NCI-H524 treated with DMSO at 0.1 percent for 48 hours (cell line): ENCODE measurements at places on chromosomes 1 and 21.

GRCh38 chr1:94539496-94539895, 2.1 kb downstream of the F3 start:
- DNase-seq: no peak

DNA sequence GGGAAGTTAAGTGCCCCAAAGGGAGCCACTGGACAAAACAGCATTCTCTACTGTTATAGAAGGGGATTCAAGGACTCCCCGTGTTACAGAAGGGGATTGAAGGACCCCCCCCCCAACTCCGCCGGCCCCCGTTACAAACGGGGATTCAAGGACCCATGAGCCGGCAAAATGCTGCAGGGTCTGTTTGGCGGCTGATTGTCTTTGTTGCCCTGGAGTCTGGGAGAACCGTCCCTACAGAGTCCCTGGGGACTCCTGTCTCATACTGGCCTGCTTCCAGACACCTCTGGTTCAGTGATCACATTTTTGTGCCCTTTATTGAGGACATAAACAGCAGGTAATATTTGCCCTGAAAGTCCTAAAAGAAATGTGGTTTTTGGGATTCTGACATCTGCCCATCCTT, 96.4 kb downstream of the SYF2 start:
- DNase-seq: no peak

DNA sequence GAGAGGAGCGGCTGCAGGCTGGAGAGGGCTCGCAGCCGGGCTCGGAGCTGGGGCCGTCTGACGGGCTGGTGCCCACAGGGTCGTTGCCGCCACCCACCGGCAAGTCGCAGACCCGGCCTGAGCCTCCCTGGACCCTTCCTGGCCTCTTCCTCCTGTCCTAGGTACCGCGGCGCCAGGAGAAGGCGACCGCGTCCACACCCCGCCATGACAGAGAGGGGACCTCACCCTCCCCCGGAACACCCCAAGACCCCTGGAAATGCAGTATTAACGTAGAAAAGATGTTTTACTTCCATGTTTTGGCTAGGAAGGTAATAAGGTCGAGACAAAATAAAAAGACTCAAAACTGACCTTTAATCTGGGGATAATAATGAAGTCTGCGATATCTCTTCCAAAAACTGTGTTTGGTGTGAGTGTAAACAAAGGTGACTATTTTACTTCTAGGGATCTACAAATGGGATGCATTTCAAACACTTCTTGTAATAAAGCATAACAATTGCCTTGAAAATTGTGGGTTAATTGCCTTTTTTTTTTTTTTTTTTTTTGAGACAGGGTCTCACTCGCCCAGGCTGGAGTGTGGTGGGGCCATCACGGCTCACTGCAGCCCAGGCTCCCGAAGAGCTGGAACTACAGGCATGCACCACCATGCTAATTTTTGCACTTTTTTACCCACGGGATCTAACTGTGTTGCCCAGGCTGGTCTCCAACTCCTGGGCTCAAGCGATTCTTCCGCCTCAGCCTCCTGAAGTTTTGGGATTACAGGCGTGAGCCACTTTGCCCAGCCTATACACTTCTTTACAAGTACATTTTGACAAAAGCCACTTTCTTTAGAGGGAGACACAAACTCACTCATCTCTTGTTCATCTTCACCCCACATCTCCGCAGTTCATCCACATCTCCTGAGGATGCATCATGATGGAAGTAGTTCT, 838 bp upstream of the RSRP1 start:
- no peak for DNase-seq

- no peak for DNase-seq
Measured at GRCh38 chr1:205809942-205810345, 3.1 kb downstream of the SLC41A1 start.

GRCh38 chr1:14826172-14826636, 227.7 kb downstream of the KAZN start:
- DNase-seq: no peak

GRCh38 chr1:229058111-229058561, 212.8 kb upstream of the RAB4A start:
- DNase-seq: no peak

DNA sequence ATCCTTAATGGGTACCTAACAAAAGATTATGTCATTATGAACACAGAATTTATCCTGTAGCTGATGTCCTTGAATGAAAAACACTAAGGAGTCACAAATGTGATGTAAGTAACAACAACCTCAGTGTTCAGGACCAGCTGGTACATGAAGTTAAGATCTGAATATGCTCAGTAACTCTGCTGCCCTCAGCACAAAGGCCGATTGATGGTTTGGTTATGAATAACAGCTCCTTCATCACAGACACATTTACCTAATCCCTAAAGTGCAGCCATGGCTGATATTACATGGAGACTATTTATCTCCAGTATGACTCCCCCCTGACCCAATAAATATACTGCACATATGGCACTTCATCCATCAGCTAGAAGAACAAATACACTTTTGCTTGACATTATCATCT, 75.2 kb downstream of the PLPPR5 start:
- peak; percentile 79 for DNase-seq

DNA sequence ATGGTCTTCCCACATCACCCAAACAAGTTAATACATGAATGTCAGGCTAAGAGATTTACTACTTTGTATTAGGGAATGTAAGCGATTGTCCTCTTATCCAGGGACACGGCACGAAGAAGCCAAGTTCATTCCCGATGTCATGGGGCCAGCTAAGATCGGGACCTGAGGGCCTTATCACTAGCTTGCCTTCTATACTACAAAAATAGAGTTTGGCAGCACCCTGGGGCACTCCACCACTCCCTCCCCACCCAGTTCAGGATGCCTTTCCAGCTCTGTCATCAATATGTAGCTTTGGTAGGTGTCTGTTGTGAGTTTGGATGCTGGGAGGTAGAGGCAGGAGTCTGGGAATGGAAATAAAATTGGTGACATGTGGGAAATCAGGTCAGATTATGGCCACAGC, 197.5 kb downstream of the ATG4C start:
- DNase-seq: no peak

DNA sequence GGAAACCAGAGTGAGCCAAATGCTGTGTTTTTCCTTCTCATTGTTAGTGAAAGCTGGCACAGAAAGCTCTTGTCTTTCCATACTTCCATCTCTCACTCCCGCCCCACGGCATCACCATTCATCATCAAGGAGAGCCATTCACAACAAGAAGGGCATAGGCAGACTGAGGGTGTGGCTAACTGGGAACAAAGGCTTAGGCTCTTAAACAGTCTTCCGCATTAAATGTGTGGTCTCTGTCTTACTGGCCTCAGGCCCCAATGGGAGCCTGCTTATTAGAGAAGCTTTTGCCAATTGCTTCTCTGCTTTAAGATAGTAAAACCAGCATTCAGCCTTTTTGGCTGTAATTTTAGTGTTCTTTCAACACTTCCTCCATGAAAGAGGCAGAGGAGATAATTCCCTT, 51.4 kb downstream of the TNFSF18 start:
- no peak for DNase-seq

DNA sequence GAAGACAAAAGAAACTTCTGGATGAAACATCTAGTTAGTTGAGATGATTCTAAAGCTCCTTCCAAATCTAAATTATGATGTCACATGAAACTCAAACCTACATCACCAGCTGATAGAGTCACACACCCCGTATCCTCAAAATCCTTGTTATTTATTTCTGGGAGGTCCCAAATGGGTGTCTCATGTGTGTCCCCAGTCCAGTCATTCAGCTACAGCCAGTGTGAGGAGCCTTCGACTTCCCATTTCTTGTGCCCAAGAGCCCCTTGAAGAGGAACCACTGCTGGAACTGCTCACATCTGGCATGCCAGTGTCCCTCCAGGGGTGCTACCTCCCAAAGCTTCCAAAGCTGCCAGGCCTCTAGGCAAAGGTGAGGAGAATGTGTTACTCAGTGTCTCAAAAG, 32.5 kb upstream of the KCNA3 start:
- no peak for DNase-seq

DNA sequence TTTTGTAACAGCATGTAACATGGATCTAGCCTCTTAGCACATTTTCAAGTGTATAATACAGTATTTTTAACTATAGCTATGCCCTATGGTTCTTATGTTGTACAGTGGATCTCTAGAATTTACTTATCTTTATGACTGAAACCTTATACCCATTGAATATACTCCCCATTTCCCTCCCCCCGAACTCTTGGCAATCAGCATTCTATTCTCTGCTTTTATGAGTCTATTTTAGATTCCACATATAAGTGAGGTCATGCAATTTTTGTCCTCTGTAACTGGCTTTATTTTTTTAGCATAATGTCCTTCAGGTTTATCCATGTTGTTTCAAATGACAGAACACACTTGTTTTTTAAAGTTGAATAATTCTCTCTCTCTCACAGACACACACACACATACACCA, 3.1 kb upstream of the GBP6 start:
- DNase-seq: no peak
